ENCODE measurements at places on chromosomes 11 and 22. TPM values are rescaled to one million over a fixed set of nuclear protein-coding genes. Genes with fewer than 3 reads are reported as not detected.

The RFPL1 gene
- not detected for total RNA-seq

DNA sequence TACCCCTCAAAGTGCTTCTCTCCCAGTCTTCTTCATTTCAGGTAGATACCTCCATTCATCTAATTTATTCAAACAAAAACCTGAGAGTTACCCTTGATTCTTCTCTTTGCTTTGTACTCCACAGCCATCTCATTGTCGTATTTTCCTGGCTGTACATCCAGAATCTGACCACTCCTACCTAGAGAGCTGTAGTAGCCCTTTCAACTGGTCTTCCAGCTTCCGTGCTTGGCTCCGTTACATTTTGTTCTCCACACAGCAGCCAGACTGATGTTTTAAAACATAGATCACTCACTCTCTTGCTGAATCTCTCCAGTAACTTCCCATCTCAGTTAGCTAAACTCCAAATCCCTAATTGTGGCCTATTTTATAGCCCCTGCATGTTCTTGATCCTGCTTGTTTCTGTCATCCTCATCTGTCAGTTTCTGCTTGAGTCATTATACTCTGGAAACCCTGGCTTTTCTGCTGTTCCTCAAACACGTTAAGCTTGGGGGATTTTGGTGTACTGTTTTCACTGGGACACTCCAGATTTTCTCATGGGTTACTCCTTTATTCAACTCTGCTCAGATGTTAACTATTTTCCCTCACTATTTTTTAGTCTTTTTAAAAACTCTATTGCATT lies 7.4 kb downstream of the SPCS2 start:
- no peak for DNase-seq

The ZNF215 gene
- 2.7 TPM for total RNA-seq

GRCh38 chr11:117554601-117555333 lies 227.1 kb downstream of the CEP164 start:
- no peak for DNase-seq

Data from osteocyte (in vitro differentiated cells).